ENCODE measurements at places on chromosomes 1 and 21.
A peak's percentile ranks its signal among the peaks of the same experiment; 100 is the strongest.

DNA sequence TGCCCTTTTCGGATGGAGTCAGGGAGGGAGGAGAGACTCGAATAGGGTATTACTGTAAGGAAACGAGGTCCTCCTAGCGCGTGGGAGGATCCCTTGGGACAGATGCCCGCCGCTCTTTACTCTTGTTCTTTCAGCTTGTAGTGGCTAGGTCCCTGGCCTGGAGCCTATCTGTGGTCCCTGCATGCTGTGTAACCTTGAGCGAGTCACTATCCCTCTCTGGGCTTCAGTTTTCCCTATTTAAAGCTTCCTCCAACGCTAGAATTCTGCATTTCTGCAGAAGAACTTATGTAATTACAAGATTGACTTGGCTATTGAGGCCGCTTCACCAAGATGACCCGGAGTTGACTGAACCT, 744 bp downstream of the MIER1 start:
- DNase-seq = no peak

DNA sequence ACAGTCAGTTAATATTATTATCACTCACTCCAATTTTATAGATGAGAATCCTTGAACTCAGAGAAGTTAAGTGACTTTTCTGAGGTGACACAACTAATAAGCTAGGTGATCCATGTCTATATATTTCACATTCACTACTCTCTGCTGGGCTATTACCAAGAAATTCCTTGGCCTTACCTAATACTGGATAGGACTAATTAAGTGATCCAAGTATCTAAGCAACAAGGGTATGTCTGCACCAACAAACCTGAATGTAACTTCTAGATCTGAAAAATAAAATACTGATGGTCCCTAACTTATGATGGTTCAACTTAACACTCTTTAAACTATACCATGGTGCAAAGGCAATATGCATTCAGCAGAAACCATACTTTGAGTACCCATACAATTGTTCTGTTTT, 14.8 kb upstream of the CASQ2 start:
- DNase-seq = no peak

DNA sequence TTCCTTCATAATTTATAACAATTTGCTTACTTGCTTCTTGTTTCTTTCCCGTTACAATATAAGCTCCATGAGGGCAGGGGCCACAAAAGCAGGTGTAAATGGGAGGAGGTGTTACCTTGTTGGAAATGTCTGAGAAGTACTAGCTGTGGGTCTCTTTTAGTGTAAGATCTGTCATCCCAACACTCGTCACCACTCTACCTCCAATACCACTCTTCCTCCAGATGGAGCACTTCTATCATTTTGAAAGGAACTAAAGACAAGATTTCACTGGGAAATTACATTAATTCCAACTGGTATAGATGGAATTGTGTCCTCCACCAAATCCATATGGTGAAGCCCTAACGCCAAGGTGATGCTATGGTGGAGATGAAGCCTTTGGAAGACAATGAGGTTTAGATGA, 53.0 kb upstream of the CPLANE2 start:
- no peak for DNase-seq

DNA sequence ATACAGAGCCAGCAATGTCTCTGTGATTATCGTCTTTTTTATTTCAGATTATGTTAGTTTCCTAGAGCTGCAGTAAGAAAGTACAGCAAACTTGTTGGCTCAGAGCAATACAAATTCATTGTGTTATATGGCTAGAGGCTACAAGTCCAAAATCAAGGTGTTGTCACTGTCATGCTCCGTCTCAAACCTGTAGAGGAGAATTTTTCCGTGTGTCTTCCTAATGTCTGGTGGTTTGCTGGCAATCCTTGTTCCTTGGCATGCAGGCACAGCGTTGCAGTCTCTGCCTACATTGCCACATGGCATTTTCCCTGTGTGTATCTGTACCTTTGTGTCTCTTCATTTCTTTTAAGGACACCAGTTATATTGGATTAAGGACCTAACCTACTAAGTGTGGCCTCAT, 244.4 kb downstream of the LRRIQ3 start:
- DNase-seq = no peak

- DNase-seq = no peak
These were observed 7.6 kb downstream of the C1orf87 start for GRCh38 chr1:60066001-60066400.

- DNase-seq = no peak
These were observed 3.7 kb upstream of the PADI4 start for GRCh38 chr1:17304151-17304825.

DNA sequence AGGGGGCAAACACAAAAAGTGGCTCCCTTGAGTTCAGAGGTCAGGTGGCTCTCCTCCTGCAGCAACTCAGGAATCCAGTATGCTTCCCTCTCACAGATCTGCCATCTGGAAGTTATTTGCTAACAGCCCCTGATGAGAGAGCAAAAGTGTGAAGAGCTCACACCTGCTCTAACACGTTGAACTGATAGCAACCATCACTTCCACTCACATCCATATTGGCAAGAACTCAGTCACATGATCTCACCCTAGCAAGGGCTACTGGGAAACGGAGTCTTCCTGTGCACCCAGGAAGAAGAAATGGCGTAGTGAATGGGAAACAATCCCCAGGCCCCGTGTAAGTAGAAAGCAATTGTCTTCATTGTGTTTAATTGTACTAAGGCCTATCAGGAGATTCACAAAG, 20.7 kb upstream of the SLC45A1 start:
- DNase-seq = no peak

- DNase-seq = no peak
These were observed 19.8 kb downstream of the OLFML2B start for GRCh38 chr1:162003830-162004215.

- DNase-seq = no peak
These were observed 32.7 kb upstream of the CRB1 start for GRCh38 chr1:197235355-197235754.

DNA sequence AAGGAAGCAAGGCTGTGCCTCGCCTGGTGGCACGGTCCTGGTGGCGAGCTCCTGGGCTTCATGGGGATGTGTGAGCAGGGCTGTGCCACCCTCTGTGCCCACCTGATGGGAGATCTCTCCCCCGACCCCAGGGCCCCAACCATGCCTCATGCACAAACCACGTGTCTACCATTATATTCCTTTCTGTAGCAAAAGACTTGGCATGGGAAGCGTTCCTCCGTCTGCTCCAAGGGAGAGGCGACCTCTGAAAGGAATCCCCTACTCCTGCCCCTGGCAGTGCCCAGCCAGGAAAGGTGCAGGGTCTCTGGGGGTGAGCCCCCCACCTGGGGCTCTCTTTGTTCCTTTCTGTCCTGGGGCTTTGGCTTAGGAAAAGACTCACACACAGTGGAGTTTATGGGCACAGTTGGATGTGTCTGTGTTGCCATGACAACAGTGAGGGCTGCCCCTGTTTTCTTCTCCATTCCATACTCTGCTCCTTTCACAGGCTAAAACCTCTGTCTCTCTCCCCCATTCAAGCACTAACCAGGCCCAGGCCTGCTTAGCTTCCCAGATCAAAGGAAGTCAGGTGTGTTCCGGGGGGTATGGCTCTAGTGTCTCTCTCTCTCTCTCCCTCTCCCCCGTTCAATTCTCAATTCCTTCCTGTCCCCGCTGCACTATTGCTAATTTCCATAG, 21.4 kb upstream of the LRRN2 start:
- no peak for DNase-seq

- no peak for DNase-seq
These were observed 198.2 kb downstream of the CENPF start for GRCh38 chr1:214801191-214801590.

DNA sequence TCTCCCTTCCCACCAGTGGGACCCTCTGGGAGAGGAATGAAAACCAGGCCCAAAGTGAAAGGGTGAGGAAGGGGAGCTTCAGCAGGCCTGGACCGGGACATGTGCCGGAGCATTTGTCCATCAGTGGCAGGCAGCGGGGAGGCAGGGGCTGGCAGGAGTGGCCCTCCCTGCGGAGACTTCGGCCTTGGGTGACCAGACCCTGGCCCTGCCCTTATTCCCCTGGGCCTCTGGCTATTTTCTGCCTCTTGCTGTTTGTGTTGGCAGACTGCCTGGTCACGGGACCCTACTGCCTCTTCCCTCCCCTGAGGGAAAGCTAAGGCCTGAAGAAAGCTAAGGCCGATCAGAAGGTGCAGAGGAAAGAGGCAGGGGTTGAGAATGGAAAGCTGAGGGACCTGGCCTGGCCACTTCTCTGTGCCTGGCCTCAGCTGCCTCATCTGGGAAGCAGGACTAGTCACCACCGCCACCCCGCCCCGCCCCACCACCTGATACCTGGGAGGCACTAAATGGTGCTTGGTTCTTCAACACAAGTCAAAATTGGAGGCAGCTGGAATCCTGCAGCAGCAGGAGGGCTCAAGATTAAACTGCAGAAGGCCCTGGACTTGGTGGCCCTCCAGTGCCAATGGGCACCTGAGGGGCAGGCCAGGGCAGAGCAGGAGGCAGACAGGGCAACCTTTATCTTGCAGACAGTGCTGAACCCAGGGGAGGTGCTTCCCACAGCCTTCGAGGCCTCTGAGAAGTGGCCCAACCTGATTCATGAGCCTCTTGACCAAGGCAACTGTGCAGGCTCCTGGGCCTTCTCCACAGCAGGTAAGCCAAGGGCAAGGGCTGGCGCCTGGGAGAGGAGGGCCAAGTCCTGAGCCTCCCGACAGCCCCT, 7.9 kb downstream of the TINAGL1 start:
- no peak for DNase-seq

DNA sequence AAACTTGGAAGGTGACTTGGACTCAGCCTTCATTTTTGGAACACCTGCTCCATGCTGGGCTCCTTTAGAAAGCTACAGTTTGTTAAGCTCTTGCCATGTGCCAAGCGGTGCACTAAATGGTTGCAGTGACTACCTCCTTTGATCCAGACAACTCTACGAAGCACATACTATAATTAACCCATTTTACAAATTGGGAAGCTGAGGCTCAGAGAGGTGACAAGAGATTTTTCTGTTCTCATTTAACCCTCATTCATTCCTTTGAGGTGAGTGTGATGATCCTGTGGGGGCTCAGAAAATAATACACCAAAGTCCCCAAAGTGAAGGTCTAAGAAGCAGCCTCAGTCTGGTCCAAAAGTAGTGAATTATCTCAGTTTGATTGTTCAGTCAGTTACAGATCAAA, 1.6 kb upstream of the PAQR7 start:
- no peak for DNase-seq

DNA sequence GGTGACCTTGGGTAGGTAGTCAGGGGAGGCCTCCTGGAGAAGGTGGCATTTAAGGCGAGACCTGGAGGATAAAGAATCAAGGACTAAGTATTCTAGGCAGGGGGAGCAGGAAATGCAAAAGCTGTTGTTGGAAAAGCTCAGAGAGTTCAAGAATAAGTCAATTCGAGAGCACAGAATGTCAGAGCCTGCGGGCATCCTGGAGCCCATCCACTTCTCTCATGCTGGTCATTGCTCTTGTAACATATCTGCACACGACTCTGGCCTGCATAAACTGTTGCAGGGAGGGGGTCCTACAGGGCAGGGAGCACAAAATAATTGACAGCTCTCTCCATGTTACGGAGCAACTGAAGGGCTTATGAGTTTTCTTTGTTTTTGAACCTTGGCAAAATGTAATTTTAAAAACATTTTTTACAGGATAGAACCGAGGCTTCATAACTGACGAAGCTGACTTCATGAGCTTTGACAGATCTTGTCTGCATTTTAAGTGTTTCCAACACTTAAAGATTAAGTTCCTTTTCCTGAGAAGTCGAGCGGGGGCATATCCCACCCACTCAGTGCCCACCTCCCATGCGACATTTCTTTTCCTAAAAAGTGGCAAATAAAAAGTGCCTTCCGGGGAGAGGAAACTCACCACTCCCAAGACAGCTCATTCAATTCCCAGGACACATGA, 4.2 kb downstream of the PLA2G5 start:
- DNase-seq = no peak

- no peak for DNase-seq
These were observed 75.6 kb downstream of the MRPS6 start for GRCh38 chr21:34148826-34149558.

DNA sequence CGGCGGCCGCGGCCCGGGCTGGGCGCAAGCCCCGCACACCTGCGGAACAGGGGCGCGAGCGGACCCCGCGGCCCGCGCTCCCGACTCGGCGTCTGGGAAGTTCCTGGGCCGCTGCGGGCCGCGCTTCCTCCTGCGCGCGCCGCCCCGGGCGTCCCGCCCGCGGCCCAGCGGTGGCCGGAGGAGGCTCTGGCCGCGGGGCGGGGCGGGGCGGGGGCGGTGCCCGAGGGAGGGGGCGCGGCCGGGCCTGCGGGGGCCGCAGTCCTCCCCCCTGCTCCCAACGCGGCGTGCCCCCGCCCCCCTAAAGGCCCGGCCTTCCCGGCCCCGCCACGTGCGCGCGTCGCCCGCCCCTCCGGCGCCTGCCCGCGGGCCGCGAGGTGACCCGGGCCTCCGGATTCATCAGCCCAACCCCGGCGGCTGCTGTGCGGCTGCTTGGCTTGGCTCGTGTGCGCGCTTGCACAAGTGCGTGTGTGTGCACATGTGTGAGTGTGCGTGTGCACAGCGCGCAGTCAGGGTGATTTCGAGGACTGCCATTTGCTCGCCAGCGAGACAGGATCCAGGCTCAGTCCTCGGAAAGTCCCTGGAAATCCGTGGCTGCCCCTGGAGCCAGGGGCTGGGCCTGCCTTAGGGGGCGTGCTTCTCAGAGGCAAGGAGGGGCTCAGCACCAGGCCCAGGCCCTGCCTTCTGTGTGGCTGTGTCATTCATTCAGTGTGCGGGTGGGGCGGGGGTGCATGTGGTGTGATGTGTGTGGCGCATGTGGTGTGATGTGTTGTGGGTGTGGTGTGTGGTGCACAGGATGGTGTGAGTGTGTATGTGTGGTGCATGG, at the start of gene C2CD2:
C2CD2 (minus strand) TSS at position 188 of the 823 bp plus-strand sequence. CDS start 370 bp downstream, outside the sequence.
- peak; percentile 80 for DNase-seq

DNA sequence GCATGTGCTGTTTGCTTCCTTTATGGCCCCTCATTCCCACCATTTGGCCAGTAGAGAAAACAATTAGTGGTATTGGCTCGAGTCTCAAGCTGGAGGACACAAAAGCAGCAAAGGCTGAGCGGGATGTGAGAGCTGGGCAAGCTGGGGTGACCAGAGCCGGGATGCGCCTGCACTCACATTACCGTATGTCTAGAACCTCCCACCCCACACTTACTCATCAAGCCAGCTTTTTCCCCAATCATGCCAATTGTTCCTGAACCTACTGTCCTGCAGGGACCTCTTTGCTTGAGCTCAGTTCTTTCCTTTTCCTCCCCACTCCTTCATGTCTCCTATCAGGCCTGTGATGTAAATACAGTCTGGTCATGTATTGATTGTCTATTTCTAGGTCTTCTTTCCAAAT, 45.9 kb downstream of the KIRREL1 start:
- DNase-seq = no peak

DNA sequence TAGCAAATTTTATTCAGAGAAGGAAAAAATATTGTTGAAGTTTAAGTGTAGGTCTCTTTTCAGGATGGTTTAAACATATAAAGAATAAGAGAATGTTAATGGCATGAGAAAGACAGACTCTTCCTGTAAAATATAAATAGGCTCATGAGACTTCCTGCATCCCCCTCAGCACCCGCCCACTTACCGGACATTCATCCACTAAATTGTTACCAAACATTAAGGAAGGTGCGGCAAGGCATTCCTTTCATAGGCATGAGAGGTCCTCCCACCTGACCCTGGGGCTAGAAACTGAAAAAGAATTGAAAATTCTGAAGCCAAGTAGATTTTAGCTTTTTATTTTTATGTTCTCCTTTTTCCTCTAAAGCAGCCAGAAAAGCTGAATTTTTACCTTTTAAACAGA, 10.6 kb upstream of the USP1 start:
- DNase-seq = no peak
